ENCODE measurements at places on chromosomes 16 and 17.

DNA sequence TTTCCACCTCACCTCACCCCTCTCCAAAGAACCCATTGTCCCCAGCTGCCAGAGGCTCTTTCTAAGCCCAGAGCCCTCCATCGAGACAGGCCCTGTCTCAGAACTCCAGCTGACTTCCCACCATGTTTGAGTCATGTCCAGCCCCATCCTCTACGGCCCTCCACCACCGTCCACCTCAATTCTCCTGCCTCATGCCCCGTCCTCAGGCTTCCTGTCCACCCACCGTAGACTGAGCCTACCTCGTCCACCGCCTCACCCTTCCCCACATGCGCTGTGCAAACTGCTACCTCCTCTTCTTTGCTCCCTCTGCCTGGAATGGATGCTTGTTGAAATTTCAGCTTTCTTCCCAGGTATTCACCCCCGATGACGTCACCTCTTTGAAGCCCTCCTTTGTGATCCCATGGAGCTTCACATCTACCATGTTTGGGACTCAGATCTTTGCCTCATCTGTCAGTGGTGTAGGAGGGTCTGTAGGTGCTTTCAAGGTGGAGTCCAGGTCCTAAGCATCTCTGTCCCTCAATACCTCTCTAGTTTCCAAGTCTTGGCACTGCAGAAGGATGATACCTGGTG is 149.0 kb downstream of the MRM1 start:
- DNase-seq: no peak

DNA sequence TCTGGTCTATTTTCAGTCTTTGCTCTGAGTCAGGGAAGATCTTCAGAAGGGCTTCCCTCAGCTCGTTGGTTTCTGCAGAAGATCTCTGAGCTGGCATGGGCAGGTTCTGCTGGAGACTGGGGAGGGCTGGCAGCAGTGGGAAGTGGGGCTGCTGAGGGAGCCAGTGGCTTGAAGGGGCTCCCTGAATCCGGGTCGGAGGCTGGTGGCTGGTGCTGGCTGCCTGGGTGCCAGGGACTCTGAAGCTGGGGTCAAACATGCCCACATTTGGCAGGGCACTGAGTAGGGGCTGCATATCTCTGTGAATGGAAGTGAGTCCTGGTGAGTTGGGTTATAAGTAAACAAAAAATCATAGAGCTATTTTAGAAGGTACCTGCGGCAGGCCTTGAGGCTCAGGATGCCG is 67.0 kb downstream of the N4BP1 start:
- no peak for DNase-seq

DNA sequence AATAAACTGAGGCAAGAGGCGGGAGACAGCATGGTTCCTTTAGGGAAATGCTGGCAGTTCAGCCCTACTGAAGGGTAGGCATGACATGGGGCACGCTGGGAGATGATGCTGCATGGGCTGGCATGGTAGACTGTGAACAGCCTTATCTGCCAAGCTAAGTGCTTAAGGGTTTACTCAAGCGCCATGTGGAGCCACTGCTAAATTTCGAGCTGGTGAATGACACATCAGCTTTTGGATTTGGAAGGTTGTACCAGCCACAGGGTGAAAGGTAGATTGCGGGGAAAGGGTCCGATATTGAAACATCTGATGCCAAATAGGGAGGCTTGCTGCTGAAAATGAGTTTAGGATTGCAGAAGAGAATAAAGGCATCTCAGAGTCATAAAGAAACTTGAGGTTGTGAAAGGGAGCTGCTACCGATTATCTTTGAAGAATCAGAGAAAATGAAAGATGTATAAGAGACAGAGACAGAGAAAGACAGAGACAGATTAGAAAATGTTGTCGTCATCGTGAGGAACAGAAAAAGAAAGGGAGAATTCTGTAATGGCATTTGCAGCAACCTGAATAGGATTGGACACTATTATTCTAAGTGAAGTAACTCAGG is 16.3 kb downstream of the PIK3R5 start:
- DNase-seq: no peak

GRCh38 chr17:72382971-72383722 is 262.3 kb downstream of the SOX9 start:
- peak; percentile 79 for DNase-seq

DNA sequence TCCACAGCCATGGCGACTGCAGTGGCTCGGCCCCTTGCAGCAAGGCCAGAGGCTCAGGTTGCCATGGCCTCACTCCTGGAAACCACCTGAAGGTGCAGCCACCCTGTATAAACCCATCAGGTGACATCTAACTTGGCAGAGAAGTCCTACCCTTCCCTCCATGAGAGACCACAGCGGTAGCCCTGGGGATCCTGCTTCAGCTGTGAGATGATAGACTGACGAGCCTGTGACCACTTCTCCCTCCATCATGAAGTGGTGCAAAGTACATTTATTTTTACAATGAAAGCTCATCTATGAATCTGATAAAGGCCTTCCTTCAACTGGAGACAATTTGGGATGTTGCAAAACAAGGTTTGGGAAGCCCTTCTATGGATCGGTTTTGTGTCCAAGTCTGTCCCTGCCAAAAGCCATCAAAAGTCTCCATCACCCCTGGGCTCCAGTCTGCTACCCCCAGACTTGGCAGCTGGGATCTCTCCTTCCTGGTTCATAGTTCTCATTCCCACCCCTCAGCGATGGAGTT is 1.8 kb downstream of the ZACN start:
- no peak for DNase-seq

- no peak for DNase-seq
Observed at GRCh38 chr17:66767154-66767933, 67.6 kb upstream of the CACNG5 start.

DNA sequence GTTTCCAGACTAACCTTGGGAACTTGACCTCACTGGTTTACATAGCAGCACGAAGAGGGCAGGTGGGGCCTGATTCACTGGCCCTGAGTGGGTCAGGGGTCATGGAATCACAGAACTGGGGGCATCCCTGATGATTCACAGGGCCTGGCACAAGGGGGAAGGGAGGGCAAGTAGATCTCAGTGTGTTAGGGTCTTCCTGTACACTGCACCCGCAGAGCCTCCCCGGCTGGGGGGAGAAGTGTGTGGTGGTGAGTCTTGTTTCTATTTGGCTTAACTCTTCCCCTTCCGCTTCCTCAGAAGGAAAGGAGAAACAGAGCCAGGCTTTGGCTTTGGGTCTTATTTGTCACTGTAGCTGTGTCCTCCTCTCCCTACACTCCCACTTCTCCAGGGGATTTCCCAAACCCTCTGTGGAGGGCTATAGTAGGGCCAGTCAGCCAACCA is 3.7 kb downstream of the STARD3 start:
- DNase-seq: no peak

- DNase-seq: no peak
Observed at GRCh38 chr17:31591924-31592323, 200.4 kb downstream of the RAB11FIP4 start.

GRCh38 chr17:3641014-3641413 is 4.5 kb downstream of the CTNS start:
- no peak for DNase-seq

DNA sequence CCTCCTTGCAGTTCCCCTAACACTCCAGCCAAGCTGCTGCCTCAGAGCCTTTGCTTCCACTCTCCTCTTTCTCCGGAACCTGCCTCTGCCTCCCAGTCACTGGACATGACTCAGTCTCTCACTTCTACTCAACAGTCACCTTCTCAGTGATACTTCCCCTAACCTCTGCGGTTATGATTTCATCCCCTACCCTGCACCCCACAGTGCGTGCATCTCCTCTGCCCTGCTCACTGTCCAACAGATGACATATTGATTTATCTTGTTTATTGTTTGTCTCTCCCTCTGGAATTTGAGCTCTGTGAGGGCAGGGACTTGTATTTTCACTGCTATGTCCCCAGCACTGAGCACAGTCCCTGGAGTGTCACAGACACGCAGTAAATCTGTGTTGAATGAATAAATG is 100.7 kb downstream of the CYLD start:
- no peak for DNase-seq

DNA sequence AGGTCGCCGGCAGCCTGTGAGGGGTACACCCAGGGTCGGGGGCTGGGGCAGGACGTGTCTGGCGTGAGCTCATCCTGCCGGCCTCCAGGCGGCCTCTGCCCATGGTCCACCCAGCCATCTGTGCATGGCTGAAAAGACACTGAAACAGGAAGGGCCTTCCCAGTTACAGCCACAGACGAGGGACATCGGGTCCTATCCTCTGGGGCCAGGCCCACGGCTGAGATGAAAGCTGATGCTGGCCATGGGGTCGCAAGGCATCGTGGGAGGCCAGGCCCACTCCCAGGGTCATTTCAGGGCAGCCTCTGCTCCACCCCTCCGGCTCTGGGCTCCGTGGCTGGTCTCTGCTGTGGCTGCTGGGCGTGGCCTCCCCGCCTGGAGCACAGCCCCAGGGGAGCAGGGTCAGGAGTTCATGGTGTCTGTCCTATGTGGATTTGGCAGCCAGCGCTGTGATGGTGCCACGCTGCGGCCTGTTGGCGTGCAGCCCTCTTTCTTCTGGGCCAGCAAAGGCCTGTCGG is 16.6 kb upstream of the ATP6V0C start:
- peak; percentile 73 for DNase-seq

GRCh38 chr16:50183316-50183715 is 30.2 kb downstream of the TENT4B start:
- no peak for DNase-seq

DNA sequence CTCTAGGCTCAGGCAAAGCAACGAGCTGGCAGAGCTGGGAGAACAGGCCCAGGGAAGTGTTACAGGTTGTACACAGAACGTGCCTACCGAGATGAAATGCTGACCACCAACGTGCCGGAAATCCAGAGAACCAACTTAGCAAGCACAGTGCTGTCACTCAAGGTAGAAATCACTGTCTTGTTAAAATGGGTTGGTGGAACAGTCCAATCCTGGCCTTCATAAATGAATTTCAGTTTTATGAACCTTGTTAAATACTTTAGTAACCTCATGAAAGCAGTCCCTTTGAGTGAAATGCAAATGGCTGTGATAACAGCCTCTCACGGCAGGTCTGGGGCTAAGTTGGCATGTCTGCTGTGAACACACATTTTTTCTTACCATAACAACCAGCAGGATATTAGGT is 29.0 kb downstream of the ETV4 start:
- no peak for DNase-seq

DNA sequence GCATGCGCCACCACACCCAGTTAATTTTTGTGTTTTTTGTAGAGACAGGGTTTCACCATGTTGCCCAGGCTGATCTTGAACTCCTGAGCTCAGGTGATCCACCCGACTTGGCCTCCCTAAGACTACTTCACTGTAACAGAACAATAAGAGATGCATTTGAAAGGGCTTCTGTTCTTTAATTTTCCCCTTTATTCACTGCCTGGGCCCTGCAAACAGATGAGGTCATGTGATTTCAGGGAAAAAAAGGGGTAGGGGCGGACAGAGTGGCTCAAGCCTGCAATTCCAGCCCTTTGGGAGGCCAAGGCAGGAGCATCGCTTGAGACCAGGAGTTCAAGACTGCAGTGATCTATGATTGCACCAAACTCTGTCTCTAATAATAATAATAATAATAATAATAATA is 36.3 kb downstream of the TMEM114 start:
- DNase-seq: no peak

DNA sequence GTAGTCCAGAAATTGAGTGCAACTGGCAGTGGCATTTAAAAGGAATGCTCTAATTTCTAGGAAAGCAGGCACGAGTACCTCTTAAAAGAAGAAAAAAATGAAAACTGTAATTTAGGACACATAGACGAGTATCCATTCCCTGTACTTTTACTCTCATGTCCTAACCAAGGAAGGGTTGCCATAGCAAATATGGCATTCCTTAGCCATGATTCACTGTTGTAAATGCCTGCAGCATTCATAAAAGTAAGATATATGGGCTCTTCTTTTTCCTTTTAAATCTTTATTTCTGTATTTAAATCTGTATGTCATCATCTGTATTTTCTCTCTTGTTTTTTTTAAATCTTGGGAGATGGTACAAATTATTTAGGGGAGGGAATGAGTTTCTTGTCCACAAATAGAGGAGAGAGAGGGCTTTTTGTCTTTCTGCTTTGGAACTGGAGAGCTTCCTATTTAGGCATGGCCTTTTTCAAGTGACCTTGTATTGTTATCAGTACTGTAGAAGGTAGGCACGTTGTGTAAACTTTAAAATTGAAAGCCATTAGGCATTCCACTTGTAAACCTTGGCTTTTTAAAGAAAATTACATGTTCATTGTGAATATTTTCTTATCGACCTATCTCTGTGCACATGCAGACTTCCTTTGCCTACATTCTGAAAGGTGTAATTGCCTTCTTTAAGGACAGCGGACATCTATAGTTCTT is 50.0 kb downstream of the TENT4B start:
- DNase-seq: peak; percentile 91

DNA sequence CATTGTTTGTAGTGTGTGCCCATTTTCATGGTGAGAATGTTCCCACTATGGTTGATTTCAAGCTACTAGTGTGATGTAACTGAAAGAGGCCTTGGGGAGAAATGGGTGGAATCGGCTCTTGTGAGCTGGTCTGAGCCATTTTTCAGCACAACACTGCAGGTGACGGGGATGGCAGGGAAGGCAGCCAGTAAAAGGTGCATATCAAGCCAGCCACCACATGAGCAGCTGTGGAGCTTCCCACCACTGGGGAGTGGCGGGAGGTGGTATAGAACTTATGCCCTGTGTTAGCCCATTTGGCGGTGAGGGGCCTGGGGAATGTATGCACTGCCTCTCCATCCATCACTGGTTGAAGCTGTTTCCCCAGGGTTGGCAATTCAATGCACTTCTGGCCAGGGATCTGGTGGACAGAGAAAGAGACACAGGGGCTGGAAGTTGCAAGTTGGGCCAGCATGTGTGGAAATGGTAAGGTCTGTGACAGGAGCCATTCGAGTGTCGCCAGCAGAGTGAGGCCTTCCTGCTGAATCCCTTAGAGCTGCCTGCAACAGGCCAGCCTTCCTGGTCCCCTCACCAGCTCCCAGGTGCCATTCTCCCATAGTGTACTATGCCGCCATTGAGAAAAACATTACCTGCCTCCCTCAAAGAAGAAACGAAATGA is 31.7 kb upstream of the BRD7 start:
- no peak for DNase-seq

GRCh38 chr16:9007177-9007794 is 43.6 kb upstream of the USP7 start:
- no peak for DNase-seq

DNA sequence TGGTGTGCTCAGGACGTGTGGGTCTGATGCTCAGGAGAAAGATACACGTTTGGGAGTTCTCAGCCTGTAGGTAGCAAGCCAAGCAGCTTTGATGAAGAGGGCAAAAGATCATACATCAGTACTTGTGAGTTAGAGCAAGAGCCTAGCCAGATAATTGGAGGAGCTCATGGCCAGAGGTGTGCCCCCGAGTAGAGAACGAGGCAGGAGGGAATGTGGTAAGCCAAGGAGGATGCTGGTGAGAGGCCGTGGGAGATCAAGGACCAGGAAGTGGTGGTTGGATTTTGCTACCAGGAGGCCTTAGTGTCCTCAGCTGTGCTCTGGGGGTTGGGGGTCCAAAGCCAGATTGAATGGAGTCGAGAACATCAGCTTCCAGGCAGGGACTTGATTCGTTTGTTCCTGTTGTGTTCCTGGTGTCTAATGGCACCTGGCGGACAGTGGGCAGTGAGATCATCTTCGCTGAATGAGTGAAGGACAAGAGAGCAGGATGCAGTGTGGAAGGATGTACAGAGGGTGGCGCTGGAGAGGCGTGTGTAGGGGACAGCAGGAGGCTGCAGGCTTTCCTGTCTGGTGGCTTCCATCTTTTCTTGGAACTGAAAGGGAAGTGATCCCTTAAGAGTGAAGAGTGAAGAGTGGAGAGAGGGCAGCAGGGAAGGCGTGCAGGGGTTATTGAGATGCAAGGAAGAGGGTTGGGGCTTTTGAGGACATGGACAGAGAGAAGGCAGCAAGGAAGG is 11.6 kb downstream of the FBXL19 start:
- peak; percentile 49 for DNase-seq

- DNase-seq: no peak
Observed at GRCh38 chr17:13030056-13030455, 12.2 kb upstream of the ELAC2 start.

- DNase-seq: no peak
Observed at GRCh38 chr16:22337045-22337444, 37.4 kb downstream of the CDR2 start.
